NCI-H524 (cell line): ENCODE measurements at places on chromosomes 3 and 15.

DNA sequence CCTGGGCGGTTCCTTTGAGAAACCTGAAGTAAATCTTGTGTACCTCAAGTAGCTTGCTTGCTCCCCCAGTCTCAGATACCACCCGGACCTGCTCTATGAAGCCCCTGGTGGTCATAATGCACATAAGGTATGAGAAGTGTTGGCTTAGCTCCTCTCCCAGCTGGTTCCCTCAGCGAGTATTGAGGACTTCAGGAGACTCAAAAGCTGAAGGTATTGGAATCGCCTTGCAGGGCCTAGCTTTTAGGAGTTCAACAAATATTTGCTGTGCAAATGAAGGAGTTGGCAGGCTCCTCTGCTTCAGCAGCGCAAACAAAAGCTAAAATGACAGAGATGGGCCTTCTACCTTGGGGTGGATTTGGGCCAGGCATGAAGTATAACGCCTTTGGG, 1.7 kb downstream of the CMTM8 start:
- peak; percentile 16 for DNase-seq

- DNase-seq = no peak
Measured at GRCh38 chr3:196652961-196653795, 13.7 kb downstream of the NRROS start.

DNA sequence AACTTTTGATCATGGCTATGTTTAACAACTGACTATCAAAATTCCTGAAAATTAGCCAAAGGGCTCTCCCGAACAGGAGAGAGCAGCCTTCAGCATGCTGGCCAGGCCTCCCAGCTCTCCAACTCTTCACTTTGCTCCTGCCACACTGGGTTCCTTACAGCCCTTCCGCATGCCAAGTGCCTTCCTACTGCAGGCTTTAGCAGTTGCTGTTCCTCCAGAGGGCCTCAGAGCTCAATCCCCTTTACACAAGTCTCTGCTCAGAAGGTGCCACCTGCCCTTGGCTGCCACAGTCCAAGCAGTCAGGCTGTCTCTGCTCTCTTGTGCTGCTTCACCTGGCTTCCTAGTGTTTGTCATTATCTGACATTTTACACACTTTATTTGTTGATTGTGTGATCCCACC, 553.1 kb upstream of the PPP2R3A start:
- DNase-seq = peak; percentile 5

DNA sequence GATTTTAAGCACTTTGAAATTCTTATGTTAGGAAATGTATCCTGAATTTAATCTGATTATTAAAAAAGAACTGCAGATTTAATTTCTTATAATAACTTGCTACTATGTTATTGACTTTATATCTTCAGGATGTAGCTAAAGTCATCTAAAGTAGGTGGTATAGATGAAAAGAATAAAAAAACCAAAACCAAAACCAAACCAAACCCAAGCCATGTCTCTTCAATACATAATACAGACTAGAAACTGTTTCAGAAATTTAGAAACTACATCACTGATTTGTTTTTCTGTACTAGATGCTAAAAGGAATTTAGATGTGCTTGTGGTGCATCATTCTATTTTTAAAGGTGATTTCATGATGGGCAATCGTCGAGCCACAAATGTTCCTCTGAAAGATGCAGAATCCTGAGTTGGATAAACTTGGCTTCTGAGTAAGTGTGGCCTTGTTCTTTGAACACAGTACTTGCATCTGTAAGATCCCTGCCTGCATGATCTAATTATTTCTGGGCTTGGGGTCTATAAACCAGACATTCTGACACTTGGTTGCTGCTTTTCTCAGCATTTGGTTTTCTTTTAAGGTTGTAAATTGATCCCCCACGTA, 287.1 kb upstream of the SUCLG2 start:
- DNase-seq = no peak

- DNase-seq = no peak
Measured at GRCh38 chr3:102756706-102757105, 321.9 kb downstream of the ZPLD1 start.

GRCh38 chr15:79190093-79190492, 92.4 kb upstream of the ANKRD34C start:
- DNase-seq = peak; percentile 87

DNA sequence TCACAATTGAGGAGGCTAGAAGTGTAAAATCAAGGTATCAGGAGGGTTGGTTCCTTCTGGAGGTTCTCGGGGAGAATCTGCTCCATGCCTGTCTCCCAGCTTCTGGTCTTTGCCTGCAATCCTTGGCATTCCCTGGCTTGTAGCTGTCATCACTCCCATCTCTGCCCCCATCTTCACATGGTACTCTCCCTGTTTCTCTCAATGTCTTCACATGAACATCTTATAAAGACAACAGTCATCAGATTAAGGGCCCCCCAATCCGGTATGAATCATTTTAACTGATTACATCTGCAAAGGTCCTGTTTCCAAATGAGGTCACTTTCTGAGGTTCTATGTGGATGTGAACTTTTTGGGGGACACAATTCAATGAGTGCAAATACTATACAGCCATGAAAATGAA, 113.0 kb upstream of the GALNT15 start:
- DNase-seq = no peak

- no peak for DNase-seq
Measured at GRCh38 chr3:8760506-8760905, 8.9 kb downstream of the OXTR start.

DNA sequence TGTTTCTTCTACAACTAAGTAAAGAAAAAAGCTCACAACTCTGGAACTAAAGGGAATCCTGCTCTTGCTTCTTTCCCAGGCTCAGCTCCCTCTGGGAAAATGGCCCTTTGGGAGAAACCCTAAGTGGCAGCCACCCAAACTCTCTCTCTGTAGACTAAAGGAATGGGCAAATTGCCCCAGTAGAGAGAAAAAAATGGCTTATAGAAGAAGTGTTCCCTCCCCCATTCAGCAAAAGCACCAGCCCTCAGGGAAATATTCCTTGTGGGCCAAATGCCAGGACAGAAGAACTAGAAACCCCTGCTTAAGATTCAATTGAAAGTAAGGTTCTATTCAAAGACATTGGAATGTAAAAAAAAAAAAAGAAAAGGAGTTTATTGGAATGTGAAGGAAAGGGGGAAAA, 603.7 kb upstream of the ALCAM start:
- DNase-seq = no peak

GRCh38 chr3:16372362-16373292, 107.6 kb downstream of the OXNAD1 start:
- DNase-seq = no peak

DNA sequence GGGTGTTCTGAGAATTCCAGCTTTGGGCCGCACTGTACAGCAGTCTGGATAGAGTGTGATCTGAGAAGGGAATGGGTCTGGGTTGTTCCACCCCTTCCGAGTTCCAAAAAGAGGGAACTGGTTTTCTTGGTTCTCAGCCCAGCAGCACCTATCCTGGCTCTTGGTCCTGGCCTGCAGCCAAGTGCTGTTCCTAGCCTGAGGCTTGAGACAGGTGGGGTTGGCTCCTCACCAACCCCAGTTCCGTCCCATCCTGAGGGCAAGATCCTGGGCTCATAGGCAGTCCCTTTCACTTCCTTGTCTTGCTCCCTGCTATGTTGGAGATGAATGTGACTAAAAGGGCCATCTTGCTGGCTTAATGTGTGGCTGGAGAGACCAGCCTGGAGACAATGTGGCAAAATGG, 15.2 kb downstream of the IVD start:
- DNase-seq = no peak

GRCh38 chr3:46289966-46290365, 47.7 kb downstream of the CCR3 start:
- DNase-seq = no peak
